ENCODE measurements at places on chromosomes 12 and 14.

- no peak for DNase-seq
Observed at GRCh38 chr14:97946641-97947040, 1149.5 kb downstream of the VRK1 start.

DNA sequence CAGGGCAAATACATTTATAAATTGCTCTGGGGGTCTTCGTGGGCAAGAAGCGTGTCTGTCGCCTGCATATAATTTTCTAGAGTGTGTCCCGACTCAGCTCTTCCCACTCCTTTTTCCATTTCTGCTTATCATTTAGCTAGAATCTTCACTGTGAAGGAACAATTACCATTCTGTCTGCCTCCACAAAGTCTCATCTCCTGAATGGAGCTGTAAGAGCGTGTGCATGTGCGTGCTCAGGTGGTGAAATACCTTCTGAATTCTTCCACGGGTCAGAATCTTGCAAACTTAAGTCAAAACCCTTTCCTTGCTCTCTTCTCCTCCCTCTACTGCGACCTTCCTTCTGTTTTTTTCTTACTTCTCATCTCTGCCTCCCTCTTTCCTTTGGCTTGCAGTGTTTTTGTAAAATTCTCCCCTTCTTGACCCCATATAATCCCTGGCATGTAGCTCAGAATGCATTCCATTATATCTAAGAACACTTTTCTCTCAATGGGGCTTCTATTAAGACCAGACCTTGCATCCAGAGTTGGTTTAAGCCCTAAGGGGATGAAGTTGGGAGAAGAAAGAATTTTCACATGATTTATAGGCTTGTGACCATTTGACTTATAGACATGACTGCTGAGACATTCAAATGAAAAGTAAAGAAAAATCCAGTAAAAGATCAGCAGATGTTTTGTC, 25.0 kb upstream of the GSG1 start:
- DNase-seq, result no peak

DNA sequence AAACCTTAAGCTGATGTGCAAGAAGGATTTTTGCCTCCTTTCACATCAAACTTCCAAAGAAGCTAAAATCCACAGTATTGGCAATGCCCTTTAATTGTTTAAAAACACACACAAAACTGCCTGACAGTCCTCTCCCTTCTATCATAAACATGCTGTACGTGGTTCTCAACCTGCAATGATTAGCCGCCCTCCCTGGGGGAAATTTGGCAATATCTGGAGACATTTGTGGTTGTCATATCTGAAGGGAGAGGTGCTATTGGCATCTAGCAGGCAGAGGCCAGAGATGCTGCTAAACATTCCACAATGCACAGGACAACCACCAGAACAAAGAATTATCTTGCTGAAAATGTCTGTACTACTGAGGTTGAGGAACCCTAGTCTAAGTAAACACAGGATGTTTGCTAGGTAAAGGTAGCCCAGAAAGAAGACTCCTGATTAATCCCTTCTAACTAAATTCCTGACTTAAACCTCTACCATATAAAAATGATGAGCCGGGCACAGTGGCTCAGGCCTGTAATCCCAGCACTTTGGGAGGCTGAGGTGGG, 1.2 kb downstream of the ACOT6 start:
- no peak for DNase-seq

DNA sequence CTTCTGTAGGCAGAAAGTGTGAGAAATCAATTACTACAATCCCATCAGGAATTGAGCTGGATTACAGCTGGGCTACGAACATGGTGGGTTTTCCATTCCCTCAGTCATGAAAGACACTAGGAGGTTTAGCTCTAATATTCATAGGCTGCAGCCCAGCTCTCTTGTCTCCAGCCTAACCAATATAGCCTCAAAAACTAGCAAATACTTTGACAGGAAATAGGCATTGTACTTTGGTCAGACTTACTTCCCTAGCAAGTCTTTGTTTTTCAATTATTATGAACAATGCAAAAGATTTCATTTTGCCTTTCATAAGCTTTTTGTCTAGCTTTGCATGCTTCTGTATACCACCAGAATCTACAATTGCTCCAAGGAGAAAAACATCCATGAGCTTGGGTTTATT, 296.2 kb downstream of the GPHN start:
- DNase-seq, result no peak

- DNase-seq, result no peak
Observed at GRCh38 chr14:57549765-57550420, 56.2 kb upstream of the CCDC198 start.

GRCh38 chr14:105334383-105335230, 20.1 kb downstream of the PACS2 start:
- DNase-seq, result no peak

GRCh38 chr14:105311838-105312237, 2.7 kb upstream of the PACS2 start:
- no peak for DNase-seq

DNA sequence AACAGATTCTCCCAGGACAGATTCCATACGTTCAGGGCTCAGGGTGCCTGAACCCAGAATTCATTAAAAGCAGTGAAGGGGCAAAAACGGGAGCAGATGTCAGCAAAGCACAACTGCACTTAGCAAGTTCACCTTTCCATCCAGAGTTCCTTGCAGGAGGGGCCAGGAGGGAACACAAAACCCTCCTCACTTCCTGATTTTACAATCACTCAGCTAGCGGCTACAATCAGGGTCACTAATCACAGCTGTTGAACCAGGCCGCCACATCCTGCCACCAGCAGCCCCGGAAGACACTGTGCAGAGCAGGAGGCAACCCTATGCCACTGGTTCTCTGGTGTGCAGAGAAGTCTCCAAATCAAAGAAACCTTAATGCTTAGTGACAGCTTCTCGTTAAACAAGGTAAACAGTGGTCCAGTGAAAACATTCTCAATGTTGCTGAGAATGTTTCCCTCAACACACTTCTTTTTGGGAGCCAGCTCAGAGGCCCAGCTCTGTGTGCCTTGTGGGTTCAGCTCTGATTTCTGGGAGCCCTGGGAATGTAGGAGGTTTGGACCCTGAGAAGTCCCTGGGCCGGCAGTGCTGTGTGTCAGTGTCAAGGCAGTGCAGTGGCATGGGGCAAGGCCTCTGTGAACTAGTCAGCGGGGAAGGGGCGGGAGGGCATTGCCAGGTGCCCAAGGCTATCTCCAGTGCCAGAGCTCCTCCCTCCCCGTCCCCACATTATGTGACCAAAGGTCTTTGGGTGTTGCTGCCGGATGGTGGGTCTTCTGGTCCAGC, 54.5 kb downstream of the VCPKMT start:
- DNase-seq, result peak; percentile 56

DNA sequence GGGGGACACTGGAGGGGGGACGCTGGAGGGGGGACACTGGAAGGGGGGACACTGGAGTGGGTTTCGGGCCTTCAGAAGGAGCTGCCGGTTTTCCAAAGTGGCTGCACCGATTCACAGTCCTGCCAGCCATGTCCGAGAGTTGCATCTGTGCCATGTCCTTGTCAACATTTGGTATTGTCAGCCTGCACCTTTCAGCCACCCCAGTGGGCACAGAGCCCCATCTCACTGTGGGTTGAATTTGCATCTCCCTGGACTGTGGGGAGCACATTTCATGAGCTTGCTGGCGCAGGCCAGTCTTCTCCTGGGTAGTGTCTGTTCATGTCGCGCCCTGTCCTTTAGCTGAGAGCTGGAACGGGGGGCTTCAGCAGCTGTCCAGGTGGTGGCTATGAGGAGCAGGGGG, 72.7 kb downstream of the GALNT9 start:
- no peak for DNase-seq

- no peak for DNase-seq
Observed at GRCh38 chr14:82896476-82896875, 1362.8 kb upstream of the SEL1L start.

- DNase-seq, result no peak
Observed at GRCh38 chr14:101072945-101073597, 169.5 kb upstream of the RTL1 start.

DNA sequence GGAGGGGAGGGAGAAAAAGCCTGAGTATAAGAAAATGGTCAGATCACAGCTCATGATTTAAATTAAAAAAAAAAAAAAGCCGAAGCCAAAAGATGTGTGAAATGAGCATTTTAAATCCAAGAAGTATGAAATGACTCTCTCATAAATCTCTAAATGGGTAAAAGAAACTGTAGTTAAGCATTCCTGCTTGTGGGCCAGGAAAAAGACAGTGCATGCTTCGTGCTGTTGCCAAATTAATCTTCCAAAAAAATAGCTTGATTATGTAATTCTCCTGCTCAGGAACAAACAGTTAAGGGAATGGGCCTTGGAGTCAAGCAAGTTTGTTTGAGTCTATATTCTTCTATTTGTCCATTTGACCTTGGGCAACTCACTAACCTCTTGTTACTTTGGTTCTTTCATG, 325.4 kb upstream of the SEL1L start:
- no peak for DNase-seq

GRCh38 chr12:22275843-22276242, 58.7 kb downstream of the ST8SIA1 start:
- DNase-seq, result no peak

GRCh38 chr12:124681779-124682391, 114.5 kb upstream of the NCOR2 start:
- DNase-seq, result no peak

- no peak for DNase-seq
Observed at GRCh38 chr12:62737188-62737587, 197.8 kb downstream of the PPM1H start.

DNA sequence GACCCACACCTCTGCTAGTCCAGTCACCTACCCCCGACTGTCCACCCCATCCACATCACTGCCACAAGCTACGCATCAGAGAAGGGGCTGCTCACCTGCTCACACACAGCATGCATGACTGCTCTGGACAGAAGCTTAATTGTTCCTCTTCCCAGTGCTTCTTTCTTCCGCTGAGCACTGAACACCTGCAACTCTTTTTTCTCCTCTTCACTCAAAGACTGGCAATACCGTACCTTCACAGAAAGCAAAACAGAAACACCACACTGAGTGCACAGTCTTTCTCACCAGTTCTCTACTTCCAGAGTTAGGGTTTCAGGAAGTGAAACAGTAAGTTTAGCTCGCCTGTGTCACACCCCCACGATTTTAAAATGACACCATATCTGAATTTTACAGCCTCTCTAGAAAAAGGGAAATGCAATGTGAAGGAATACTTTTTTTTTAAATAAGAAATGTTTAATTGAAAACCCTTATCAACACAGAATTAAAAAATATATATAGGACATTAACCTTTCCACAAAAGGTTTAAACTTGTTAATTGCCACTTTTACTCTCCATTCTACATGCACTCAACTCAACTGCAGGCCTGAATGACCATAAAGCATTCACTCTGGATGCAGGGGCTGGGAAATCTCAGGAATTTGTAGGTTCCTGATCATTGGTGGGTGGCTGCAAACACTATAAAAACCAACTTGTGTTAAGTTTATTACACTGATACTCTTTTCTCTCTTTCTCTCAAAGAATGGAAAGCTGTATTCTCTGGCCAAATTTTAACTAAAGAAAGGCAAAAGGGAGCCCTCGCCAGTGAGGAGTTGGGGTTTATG, 120.0 kb downstream of the PRICKLE1 start:
- no peak for DNase-seq

DNA sequence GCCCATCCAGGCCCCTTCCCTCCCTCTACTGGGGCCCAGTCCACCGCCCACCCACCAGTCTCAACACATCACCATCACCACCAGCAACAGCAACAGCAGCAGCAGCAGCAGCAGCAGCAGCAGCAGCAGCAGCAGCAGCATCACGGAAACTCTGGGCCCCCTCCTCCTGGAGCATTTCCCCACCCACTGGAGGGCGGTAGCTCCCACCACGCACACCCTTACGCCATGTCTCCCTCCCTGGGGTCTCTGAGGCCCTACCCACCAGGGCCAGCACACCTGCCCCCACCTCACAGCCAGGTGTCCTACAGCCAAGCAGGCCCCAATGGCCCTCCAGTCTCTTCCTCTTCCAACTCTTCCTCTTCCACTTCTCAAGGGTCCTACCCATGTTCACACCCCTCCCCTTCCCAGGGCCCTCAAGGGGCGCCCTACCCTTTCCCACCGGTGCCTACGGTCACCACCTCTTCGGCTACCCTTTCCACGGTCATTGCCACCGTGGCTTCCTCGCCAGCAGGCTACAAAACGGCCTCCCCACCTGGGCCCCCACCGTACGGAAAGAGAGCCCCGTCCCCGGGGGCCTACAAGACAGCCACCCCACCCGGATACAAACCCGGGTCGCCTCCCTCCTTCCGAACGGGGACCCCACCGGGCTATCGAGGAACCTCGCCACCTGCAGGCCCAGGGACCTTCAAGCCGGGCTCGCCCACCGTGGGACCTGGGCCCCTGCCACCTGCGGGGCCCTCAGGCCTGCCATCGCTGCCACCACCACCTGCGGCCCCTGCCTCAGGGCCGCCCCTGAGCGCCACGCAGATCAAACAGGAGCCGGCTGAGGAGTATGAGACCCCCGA, 6.8 kb upstream of the RNU7-1 start:
- DNase-seq, result peak; percentile 64

- no peak for DNase-seq
Observed at GRCh38 chr12:47730341-47730744, 5.1 kb upstream of the ENDOU start.

- no peak for DNase-seq
Observed at GRCh38 chr12:112183141-112184021, 58.0 kb downstream of the TRAFD1 start.

DNA sequence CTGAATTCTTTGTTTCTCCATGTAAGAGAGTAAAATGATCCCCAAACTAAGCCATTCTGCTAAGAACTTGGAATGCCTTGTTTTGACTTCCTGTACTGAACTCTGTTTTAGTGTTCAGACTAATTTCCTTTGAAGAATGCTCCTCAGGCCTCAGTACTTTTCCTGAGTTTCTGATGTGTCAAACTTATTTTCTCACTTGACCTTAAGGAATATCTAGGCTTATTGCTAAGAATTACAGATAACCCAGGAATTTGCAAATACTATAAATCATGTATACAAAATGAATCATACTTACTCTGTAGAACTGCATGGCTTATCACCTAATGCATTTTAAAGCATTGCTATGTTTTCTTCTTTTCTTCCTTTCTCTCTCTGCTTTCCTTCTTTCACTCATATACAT, 93.1 kb upstream of the PKP2 start:
- no peak for DNase-seq

GRCh38 chr12:58967561-58967960, 47.3 kb upstream of the LRIG3 start:
- DNase-seq, result no peak

DNA sequence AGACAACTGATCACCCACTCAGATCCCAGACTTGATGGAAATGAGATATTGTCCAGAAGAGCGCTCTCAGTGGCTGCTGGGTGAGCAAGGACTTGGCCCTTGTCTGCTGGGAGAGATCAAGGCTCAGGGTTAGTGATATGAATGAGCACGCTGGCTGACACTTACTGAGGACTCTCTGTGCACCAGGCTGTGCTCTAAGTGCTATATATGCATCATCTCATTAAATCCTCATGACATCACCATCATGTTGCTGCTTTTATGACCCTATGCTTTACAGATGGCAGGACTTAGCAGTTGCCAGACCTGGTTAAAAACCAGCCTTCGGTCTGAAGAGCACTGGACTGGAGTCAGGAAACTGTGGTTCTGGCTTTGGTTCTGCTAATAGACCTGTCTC, 260.9 kb downstream of the VRK1 start:
- DNase-seq, result no peak

- DNase-seq, result no peak
Observed at GRCh38 chr12:107783406-107784376, 9.2 kb downstream of the ASCL4 start.

GRCh38 chr14:102037686-102038085, 49.2 kb downstream of the HSP90AA1 start:
- DNase-seq, result no peak

- DNase-seq, result no peak
Observed at GRCh38 chr14:75751296-75751695, 90.2 kb downstream of the TTLL5 start.

All from stimulated activated CD8-positive, alpha-beta memory T cell treated with anti-CD3 and anti-CD28 coated beads, Interleukin-7, amount 100 ng/mL, for 4 hours (primary cell).